ENCODE measurements at places on chromosomes 7 and 10.

GRCh38 chr7:103113164-103113563 lies 35.7 kb downstream of the NAPEPLD start:
- peak; percentile 96 for DNase-seq

- no peak for DNase-seq
Observed at GRCh38 chr10:73781548-73781878, 335 bp upstream of the CHCHD1 start.

DNA sequence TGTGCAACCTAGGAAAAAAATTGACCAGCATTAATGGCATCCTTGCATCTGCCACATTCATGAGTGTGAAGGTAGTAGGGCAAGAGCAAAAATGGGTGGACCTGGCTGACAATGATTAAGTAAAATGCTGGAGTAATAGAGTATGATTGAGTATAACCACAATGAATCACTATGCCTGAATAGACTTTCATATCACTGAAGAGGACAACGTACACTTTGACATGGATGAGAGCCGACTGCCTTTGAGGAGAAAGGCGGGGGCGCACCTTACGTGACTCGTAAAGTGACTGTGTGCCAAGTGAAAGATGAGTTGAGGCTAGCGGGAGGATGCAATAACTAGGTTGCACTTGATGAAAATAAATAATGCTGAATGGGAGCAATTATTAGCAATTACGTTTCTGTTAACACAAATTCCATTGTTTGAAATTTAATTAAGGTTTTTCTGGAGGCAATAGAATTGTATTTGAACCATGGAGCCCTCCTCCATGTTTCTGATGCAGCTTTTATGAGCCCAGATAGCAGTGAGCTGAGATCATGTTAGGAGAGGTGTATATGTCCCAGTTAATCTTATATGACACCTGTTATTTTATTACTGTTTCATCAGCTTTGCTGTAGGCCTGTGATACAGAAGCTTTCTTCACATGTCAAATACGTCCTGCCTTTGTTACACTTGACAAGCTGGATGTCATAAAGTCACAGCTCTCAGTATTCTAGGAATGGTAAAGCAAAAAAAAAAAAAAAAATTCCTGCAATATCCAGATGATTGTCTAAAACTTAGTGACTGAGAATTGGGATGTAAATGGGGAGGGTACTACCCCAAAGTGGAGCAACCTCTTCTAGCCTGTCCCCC lies 596.5 kb downstream of the NXPH1 start:
- DNase-seq, result peak; percentile 76

DNA sequence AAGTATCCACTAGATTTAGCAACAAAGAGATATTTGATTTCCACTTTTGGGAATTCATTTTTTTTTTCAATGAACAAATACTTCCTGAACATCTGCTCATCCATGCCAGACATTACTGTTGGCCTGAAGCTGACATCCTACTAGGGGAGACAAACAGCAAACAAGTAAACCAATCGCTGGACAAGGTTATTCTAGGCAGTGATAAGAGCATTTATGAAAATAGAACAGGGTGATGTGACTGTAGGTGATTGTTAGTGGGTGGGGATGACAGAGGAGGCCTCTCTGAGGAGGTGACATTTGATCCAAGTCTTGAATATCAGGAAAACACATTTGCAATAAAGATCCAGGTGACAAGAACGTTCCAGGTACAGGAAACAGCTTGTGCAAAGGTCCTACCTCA lies 89.1 kb upstream of the FAM180A start:
- DNase-seq, result no peak

DNA sequence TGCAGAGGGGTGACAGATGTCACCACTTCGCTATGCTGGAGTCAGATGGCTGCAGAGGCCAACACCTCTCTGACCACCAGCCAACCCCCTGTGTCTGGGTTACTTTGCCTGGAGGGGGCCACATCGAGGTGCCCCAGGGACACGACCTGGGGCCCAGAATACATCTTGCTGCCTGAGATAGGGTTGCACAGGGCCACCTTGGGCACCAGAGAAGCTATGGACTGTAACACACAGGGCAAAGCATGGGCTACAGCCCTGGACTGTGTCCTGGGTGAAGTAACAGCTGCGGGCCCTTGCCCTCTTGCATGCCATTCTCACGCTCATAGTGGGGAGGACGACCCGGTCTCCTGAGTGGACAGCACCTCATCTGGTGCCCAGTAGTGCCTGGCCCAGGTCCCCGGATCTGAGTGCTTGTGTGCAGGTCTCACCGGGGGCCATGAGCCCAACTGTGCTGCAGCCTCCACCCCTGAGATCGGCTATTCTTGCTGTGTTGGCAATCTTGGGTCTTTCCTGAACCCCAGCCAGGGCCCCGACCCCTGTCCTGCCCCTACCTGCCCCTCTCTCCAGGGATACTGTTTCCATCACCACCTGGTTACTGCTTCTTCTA lies 115.2 kb upstream of the GDF10 start:
- no peak for DNase-seq

GRCh38 chr7:37719077-37719476 lies 35.5 kb downstream of the GPR141 start:
- no peak for DNase-seq

- DNase-seq, result no peak
Observed at GRCh38 chr10:118742782-118743181, 12.0 kb downstream of the CACUL1 start.

- DNase-seq, result no peak
Observed at GRCh38 chr7:154469652-154470051, 417.5 kb downstream of the DPP6 start.

GRCh38 chr10:116852246-116852645 lies 2.9 kb downstream of the ENO4 start:
- DNase-seq, result no peak

DNA sequence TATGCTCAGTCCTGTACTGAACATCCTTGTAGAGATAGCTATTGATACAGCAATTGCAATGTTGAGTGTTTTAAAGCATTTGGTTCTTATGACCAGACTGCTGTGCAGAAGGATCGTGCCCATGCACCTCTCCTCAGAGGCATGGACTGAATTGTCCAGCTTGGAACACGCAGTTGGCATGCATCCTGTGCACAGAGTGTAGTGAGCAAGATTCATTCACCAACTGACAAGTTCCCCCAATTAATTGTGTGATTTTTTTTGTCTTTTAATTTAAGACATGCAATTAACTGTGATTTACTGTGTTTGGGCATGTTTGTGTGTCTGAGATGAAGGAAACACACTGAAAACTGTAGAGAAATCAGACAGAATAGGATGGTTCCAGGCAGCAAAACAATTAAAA lies 323.7 kb downstream of the CDK14 start:
- DNase-seq, result no peak

DNA sequence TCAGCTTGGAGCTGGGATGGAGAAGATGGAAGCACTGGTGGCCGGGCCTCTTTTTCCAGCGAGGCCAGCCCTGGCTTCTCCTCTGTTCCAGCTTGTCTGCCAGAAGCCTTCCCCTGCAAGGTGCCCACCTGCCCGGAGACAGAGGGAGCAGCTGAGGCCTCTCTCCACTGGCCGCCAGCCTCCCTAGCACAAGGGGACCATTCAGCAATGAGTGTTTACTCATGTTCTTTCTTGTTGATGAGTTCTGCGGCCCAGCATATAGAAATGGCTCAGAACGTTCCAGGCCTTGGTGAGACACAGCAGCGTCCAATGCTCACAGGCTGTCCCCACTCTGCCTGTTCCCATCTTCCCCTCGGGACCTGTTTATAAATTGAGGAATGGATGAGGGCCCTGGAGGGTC lies 47.3 kb downstream of the CHST3 start:
- DNase-seq, result no peak

GRCh38 chr7:101120315-101120714 lies 6.6 kb upstream of the SERPINE1 start:
- no peak for DNase-seq

- DNase-seq, result no peak
Observed at GRCh38 chr10:109765838-109766237, 157.5 kb downstream of the XPNPEP1 start.

- no peak for DNase-seq
Observed at GRCh38 chr7:98869597-98870120, at the start of gene TMEM130. TSS of gene TMEM130 (minus strand) at chr7:98870014. CDS start at chr7:98869861, 153 bp downstream.

DNA sequence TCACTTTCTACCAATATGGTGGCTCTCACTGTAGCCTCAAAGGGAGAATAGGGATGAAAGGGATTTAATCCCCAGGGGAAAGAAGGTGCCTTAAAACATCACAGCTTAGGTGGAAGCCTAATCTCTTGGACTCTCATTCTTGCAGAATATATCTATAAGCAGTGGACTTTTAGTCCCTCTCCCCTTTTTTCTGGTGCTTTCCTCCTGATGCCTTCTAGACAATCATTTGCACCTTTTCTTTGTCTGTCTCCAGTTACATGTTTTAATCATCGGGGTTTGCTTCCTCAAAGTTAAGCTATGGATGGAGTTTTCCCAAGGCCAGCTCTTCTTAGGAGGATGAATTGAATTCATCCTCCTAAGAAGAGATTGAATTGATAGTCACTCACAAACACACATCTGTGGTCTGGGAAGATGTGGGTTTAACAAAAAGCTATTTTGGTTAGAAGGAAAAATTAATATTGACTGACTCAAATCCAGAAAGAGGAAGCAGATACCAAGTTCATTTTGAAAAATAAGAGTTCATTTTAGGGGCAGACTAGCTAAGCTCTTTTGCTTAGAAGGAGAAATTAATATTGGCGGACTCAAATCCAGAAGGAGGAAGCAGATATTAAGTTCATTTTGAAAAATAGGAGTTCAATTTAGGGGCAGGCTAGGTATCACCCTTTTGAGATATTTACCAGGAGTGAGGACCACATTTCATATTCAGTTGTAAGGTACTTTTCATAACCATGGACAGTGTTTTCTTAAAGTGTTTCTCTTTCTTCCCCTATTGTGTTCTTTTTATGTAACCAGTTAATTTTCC lies 35.2 kb upstream of the PLEKHS1 start:
- DNase-seq, result no peak

All from HT1080 (cell line).